Activated naive CD8-positive, alpha-beta T cell treated with anti-CD3 and anti-CD28 coated beads, Interleukin-2, amount 50 U/mL, for 16 hours (primary cell): ENCODE measurements at places on chromosomes 5 and 9.

GRCh38 chr5:59798862-59799667 is 94.5 kb downstream of the PDE4D start:
- no peak for DNase-seq

- DNase-seq, result no peak
Observed at GRCh38 chr9:38176251-38176650, 107.2 kb upstream of the SHB start.

DNA sequence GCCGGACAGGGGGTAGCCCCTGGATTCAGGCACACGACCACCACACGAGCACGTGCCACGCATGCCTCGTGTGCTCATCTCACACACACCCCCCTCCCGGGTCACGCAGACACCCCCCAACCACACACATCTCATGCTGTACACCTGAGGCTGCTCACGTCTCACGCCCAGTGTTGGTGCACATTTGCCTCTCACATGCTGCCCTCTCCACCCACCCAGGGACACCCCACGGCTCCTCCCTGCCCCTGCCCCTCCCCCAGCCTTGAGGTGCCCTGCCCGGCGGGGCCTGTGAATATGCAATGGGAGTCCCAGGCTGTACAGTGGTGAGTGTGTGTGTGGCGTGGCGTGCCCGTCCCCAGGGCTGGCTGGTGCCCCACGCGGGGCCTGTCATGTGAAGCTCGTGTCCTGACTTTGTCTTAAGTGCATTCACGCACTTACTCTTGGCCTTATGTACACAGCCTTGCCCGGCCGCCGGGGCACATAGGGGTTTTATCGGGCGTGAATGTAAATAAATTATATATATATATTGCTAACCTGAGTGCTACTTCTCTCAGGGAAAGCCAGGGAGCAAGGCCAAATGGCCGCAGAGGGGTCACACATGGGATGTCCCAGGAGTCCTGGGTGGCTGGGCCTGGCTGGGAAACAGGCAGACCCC is 18.7 kb downstream of the HK3 start:
- no peak for DNase-seq

- no peak for DNase-seq
Observed at GRCh38 chr5:4100739-4101138, 505.1 kb downstream of the IRX1 start.

- no peak for DNase-seq
Observed at GRCh38 chr9:79233542-79233941, 338.2 kb upstream of the TLE4 start.

- no peak for DNase-seq
Observed at GRCh38 chr9:372128-372527, 157.5 kb downstream of the DOCK8 start.

DNA sequence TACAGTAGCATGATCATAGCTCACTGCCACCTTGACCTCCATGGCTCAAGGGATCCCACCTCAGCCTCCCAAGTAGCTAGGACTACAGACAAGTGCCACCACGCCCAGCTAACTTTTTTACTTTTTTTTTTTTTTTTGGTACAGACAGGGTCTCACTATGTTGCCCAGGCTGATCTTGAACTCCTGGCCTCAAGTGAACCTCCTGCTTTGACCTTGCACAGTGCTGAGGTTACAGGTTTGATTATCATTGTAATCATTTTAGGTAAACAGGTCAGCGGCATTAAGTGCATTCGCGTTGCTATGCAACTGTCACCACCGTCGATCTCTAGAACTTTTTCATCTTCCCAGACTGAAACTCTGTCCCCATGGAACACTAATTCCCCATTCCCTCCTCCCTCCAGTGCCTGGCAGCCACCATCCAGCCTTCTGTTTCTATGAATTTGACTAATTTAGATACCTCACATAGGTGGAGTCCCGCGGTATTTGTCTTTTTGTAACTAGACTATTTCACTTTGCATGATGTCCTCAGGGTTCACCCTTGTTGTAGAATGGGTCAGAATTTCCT is 5.8 kb upstream of the CARD19 start:
- no peak for DNase-seq

DNA sequence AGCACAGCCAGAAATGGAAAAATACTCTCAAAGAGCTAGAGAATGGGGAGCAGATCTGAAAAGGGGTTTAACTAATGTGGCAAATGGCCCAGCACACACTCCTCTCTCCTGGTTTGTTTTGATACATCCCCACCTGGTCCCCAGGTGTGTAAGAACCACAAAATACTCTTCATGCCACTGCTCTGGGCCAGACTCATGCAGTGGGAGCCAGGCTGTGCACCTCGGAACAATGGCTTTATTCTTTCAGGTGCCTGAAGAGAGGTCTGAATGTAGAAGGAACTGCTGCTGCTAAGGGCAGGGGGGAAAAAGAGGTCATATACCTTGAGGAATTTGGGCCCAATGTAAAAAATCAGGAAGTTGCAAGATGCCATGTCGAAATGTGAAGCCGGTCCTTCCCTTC is 123.9 kb upstream of the ADAMTSL1 start:
- no peak for DNase-seq

GRCh38 chr9:94922098-94922607 is 195.7 kb downstream of the AOPEP start:
- DNase-seq, result no peak

DNA sequence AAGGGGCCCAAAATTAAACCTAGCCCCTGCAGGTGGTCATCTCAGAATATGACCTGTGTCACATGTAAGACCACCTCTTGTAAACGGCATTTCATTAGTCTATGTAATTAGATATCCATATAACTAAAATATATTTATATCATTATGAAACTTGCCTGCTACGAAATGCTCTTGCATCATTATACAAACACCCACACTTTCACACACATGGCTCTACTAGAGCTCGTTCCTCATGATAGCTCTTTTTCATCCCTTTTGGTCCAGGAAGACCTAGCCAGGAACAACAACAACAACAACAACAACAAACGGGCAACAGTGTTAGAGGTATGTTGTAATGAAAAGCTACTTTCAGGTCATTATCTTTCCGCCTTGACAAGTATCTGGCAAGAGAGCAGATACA is 58.6 kb downstream of the LHFPL2 start:
- no peak for DNase-seq

GRCh38 chr5:134095887-134096589 is 18.4 kb upstream of the TCF7 start:
- no peak for DNase-seq

GRCh38 chr9:81092057-81092456 is 597.3 kb downstream of the TLE1 start:
- no peak for DNase-seq

GRCh38 chr5:59198365-59198764 is 615.5 kb downstream of the RAB3C start:
- no peak for DNase-seq

GRCh38 chr9:137776306-137776995 is 101.1 kb upstream of the CACNA1B start:
- DNase-seq, result no peak

GRCh38 chr9:126514037-126514821 is 99.5 kb upstream of the LMX1B start:
- DNase-seq, result no peak

GRCh38 chr9:76438841-76439588 is 20.0 kb upstream of the GCNT1 start:
- no peak for DNase-seq

DNA sequence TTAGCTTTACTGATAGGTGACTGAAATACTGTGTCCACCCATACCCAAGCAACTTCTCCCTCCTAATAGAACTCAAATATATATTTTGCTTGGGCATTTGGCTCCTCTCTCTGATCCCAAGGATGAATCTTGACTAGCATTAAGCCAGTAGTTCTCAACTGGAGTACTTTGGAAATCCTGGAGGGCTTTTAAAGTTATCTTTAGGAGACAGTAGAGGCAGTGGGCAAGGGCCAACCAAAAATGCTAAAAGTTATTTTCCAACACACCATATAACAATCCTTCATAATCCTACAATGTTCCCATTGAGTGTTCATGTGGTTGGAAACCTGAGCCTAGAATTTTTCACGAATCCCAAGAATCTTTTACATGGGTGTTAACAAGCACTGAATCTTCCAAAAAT is 11.1 kb upstream of the ETF1 start:
- DNase-seq, result no peak

GRCh38 chr5:154276261-154276972 is 85.9 kb downstream of the GALNT10 start:
- no peak for DNase-seq
